ENCODE measurements at places on chromosomes 7 and 10. TPM values are rescaled to one million over a fixed set of nuclear protein-coding genes. Genes with fewer than 3 reads are reported as not detected.

GRCh38 chr10:35458500-35459448 lies 122.5 kb downstream of the CCNY start:
- DNase-seq, result no peak

Gene MARCHF5
- 24.0 TPM for polyA plus RNA-seq

Gene GIMAP5
- polyA plus RNA-seq, result 401 TPM

DNA sequence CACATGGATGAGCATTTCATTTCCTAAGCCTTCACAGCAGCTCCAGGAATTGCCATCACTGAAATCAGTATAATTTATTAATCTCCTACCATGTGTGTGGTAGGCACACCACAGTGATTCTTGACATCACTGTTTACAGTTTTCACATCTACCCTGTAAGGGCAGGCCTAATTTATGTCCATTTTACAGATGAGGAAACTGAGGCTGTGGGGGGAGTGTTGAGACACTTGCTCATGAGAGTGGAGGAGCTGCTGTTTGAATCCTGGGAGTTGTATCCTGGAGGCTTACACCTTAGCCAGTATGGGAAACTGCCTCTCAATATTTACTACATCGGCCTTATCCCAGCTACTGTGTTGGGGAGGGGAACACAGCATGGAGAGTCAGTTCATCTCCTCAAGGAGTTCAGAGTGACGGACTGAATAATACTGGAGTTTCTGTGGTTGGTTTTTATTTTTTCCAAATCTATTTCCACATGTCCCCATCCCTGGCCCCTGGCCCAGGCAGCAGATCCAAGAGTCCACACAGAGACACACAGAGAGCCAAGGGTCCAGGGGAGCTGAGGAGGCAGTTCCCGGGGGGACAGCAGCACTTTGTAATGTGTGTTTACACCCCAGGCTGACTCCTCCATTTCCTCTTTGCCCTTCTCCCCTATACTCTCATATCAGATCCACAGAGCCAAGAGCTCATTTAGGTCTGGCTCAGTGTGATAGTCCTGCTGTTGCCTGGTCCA lies 13.2 kb downstream of the UBTD1 start:
- no peak for DNase-seq

All from naive thymus-derived CD8-positive, alpha-beta T cell (primary cell).